ENCODE measurements at places on chromosomes 16 and 17.

- no peak for DNase-seq
Measured at GRCh38 chr17:49382556-49382955, 20.5 kb upstream of the ZNF652 start.

GRCh38 chr16:7731141-7731540 lies 398.5 kb downstream of the RBFOX1 start:
- DNase-seq: no peak

DNA sequence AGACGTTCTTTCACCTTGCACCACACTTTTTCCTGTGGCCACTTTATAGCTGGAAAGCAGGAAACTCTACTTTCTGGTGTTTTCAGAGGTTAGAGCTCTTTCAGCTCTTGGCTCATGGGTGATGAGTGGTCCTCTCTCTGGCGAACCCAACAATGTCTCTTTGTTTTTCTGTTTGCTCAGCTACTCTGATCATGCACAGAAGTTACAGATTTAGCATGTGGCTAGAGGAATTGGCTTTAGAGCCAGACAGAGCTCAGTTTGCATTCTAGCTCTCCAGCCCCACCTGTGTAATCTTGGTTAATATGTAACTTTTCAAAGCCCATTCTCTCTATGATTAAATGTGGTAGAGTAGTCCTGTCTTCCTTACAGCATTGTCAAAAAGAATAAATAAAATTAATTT lies 225.2 kb downstream of the HAPSTR1 start:
- DNase-seq: no peak

DNA sequence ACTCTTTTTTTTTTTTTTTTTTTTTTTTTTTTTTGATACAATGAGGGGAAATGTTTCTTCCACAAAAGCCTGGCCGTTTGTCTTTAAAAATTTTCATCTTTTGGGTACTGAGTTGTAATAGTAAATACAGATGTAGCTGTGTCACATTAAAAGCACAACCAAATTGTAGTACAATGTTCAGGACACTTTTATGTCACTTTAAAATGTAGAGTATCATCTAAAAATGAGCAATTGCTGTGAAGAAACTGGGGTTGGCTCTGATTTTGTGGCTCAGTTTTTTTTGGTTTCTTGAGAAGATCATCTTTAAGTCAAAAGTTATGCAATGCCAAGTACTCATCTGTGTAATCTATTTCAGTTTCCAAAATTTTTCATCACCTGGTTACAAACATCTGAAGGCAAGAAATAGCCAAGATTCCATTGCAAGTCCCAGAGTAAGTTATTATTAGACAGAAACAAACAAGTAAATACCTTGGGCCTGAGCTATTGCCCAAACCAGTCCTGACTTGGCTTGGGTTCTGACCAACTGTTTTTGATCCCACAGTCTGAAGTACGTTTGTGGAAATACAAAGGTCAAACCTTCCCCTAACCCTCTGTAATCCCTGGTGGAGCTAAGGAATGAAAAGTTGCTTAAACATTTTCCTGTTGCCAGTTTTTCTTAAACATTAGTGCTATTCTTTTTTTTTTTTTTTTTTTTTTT lies 717.2 kb downstream of the WWOX start:
- DNase-seq: no peak

DNA sequence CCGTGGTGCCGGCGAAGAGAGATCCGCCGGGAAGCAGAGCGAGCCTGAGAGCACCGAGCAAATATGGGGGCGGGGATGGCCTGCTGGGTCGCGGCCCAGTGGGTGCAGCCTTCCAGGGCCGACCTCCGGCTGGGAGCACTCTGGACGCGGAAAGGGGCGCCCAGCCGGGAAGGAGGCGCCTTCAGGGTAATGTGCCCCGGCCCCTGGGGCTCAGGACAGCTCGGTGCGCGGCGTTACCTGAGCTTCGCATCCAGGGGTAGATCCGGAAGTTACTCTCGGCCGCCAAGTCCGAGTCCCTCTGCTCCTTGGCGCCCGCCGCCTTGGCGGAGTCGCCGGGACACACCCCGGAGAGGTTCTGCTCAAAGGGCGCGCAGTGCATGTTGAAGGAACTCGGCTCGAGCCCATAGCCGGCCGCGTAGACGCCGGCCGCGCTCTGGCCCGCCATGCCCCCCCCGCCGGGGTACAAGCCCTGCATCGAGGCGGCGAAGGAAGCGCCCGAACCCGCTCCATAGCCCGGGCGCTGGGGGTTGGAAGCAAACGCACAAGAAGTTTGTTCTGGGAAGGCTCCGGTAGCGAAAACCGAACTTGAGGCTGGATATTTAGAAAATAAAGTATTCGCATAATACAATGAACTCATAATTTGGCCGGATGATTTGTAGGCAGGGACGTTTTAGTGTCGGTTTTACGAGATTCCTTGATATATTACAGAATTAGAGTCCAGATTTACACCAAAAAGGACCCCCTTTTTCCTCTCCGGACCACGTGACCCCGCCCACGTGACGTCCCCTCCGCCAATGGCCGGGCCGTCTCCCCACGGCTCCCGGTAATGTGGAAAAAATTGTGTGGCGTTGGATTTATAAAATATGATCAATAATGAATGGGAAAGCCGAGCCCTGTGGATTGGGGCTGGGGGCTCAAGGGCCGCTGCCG lies at the start of gene HOXB7:
HOXB7 (minus strand) TSS at position 736 of the 930 bp plus-strand sequence; CDS start at position 637, 99 bp downstream.
- DNase-seq: peak; percentile 45
